ENCODE measurements at places on chromosomes 2 and 18.

GRCh38 chr2:99867770-99868169 lies 274.6 kb downstream of the AFF3 start:
- DNase-seq, result no peak

DNA sequence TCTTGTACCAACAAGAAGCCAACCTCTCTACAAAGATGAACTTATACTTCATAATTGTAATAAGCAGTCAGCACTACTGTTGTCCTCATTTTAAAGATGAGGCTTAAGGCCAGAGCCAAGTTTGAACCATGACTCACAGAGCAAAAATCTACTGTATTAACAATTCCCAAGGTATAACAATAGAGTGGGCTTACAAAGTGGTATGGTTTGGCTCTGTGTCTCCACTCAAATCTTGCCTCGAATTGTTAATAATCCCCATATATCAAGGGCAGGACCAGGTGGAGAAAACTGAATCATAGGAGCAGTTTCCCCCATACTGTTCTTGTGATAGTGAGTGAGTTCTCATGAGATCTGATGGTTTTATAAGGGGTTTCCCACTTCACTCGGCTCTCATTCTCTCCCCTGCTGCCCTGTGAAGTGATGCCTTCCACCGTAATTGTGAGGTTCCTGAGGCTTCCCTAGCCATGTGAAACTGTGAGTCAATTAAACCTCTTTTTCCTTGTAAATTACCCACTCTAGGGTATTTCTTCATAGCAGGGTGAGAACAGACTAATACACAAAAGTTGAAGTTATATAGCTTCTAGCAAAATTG lies 19.5 kb downstream of the MRPL44 start:
- no peak for DNase-seq

GRCh38 chr2:196249860-196250259 lies 78.5 kb upstream of the STK17B start:
- no peak for DNase-seq

GRCh38 chr18:70028734-70029133 lies 81.1 kb upstream of the CD226 start:
- DNase-seq, result no peak

DNA sequence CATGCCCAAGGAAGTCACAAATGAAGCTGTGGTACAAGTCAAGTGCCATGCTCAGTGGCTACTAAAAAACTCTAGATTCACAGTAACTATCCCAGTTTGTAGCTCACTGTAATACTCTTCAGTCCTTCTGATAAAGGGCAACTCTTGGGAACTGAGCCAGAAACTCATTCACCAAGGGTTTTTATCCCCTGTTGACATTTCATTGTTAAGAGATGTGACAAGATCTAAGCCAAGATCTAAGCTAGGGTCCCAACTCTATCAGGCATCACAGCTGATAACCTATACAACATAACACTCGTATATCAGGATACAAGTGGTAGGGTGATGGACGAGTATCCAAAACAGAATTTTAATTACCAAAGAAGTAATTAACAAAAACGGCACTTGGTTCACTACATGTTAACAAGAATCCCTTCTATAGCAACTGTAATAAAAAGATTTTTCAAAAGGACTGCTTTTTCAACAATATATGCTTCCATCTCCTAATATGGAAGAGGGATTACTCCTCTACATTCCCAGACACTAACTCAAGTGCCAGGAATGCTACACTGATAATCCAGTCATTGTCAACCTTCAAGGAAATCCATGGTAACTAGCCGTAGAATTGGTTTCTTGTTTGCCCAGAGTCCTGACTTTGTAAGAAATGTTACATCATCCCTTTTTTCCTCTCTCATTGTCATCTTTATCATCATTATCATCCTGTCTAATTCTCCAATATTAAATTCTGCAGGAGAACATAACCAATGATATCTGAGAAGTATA lies 111.7 kb downstream of the CDH2 start:
- DNase-seq, result no peak
